ENCODE measurements at places on chromosomes 7 and 10. TPM values are rescaled to one million over a fixed set of nuclear protein-coding genes. Genes with fewer than 3 reads are reported as not detected.

Gene OPN1SW
- total RNA-seq, result not detected

Gene FXYD4
- not detected for total RNA-seq

Gene LRIT1
- not detected for total RNA-seq

Gene ZP3
- total RNA-seq, result not detected

Gene SEMA3E
- total RNA-seq, result 5.1 TPM

Gene SYCE1
- total RNA-seq, result not detected

Gene PNLIPRP3
- not detected for total RNA-seq

Gene SORCS3
- not detected for total RNA-seq

GRCh38 chr10:124568339-124568738 is 106.7 kb downstream of the LHPP start:
- H3K4me1 ChIP-seq, result peaks cover 23% of the 10 kb centered on the region
- no peak overlapping the region for H3K4me3 ChIP-seq
- DNase-seq, result peak; percentile 56
- H3K36me3 ChIP-seq, result peaks cover 3% of the 10 kb centered on the region
- no peaks in the 10 kb centered on the region for H3K27me3 ChIP-seq
- H3K27ac ChIP-seq, result no peak overlapping the region

DNA sequence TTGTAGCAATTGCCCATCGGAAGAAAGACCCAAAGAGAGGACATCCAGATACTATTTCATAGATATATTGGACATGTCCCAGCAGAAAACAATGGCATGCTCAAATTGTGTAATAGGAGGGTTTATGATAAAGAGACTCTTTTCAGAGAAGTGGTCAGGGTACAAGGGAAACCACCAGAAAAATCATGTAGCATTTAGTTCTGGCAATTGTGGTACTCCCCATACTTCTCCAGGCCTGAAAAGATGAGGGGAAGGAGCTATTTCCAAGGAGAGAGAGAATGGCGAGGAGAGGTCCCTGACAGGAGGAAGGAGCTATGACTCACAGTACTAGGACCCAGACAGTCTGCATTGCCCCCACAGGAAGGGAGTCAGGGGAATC is 68.4 kb upstream of the ADO start:
- no peak for DNase-seq
- H3K27ac ChIP-seq, result no peak overlapping the region
- H3K36me3 ChIP-seq, result no peaks in the 10 kb centered on the region
- no peak overlapping the region for H3K4me3 ChIP-seq

DNA sequence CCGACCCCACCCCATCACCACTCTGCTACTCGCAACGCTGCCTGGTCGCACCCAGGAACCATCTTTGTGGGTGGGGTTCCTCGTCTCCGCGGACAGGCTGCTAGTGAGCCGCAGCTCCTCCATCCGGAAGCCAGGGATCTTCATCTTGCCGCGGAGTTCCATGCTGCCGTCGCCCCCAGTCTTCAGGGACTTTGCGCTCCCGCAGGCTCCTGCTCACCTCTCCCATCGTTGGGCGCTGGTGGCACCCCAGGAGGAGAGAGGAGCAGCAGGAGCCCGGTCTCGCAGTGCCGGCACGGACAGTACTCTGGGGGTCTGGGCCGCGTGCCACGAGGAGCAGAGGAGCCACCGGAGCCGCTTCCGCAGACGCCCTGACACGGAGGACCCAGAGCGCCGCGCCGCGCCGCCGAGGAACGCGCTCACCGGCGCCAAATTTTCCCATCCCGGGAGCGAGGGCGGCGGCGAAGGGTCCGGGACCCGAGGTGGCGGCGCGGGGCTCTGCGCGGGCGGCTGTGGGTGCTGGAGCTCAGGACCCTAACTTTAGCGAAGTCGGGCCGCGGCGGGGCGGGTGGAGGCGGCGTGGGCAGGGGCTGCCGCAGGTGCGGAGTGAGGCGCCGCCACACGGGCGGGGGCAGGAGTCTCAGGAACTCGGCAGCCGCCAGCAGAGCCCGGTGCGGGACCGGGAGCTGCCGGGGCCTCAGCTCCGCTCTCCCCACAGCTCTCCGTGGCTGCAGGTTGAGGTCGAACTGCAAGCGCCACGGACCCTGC is 750.1 kb upstream of the SORCS1 start:
- no peak overlapping the region for H3K27ac ChIP-seq
- H3K27me3 ChIP-seq, result peaks cover 47% of the 10 kb centered on the region
- H3K4me3 ChIP-seq, result peak overlapping the region; percentile 31
- peaks cover 6% of the 10 kb centered on the region for H3K4me1 ChIP-seq
- no peak for DNase-seq
- no peaks in the 10 kb centered on the region for H3K36me3 ChIP-seq

GRCh38 chr10:114336823-114337509 is 67.3 kb downstream of the AFAP1L2 start:
- no peaks in the 10 kb centered on the region for H3K36me3 ChIP-seq
- H3K4me1 ChIP-seq, result peaks cover 9% of the 10 kb centered on the region
- DNase-seq, result no peak
- no peak overlapping the region for H3K4me3 ChIP-seq
- peaks cover 4% of the 10 kb centered on the region for H3K27me3 ChIP-seq

- peak; percentile 54 for DNase-seq
- H3K4me3 ChIP-seq, result no peak overlapping the region
- peaks cover 81% of the 10 kb centered on the region for H3K4me1 ChIP-seq
Measured at GRCh38 chr10:80459047-80459865, 5.1 kb downstream of the TSPAN14 start.

- no peaks in the 10 kb centered on the region for H3K4me1 ChIP-seq
- H3K4me3 ChIP-seq, result no peak overlapping the region
- H3K36me3 ChIP-seq, result peaks cover 33% of the 10 kb centered on the region
- H3K27ac ChIP-seq, result no peak overlapping the region
Measured at GRCh38 chr7:149431486-149432120, 29.3 kb downstream of the ZNF777 start.

DNA sequence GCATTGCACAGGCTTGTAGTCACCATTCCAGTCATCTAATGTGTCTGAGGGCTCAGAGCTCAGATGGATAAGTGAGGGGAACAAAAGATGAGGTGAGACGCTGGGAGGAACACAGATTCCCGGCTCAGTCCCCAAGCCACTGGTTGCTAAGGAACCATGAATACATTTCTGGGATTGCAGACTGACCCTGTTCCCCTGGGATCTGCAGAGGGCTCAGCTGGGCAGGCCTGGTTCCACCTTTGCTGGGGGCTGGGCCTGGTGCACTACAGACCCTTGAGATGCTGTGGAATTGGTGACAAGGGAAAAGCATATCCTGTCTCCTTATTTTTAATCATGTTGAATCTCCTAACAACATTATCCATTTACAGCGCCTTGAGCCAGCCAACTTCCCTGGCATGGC is 19.2 kb downstream of the ELFN1 start:
- DNase-seq, result peak; percentile 37
- H3K27me3 ChIP-seq, result peaks cover 10% of the 10 kb centered on the region
- no peaks in the 10 kb centered on the region for H3K4me1 ChIP-seq
- H3K4me3 ChIP-seq, result no peak overlapping the region
- peaks cover 8% of the 10 kb centered on the region for H3K36me3 ChIP-seq
- H3K27ac ChIP-seq, result no peak overlapping the region

- no peak overlapping the region for H3K4me3 ChIP-seq
- DNase-seq, result no peak
- H3K4me1 ChIP-seq, result no peaks in the 10 kb centered on the region
- H3K27ac ChIP-seq, result no peak overlapping the region
- H3K36me3 ChIP-seq, result no peaks in the 10 kb centered on the region
Measured at GRCh38 chr10:131570716-131571307, 259.3 kb upstream of the TCERG1L start.

GRCh38 chr10:16367621-16368292 is 69.1 kb upstream of the PTER start:
- H3K4me1 ChIP-seq, result no peaks in the 10 kb centered on the region
- H3K4me3 ChIP-seq, result no peak overlapping the region
- peaks cover 5% of the 10 kb centered on the region for H3K27me3 ChIP-seq
- no peaks in the 10 kb centered on the region for H3K36me3 ChIP-seq
- H3K27ac ChIP-seq, result no peak overlapping the region

DNA sequence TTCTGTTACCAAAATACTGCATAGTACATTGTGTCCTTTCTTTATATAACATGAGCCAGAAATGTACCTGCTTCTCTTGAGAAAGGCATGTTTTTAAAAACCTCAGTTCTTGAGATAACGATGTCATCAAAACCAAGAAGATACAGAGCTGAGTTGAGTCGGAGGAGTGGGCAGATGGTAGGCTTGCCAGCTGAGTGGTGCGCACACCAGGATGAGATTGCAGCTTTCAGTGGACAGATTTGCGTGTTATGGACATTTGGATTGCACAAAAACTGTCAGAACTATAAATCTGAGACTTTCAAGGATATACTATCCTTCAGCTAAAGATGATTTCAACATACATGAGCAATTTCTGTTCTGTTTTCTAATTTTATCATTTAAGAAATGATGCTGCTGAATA is 25.0 kb downstream of the PRKAR2B start:
- peaks cover 19% of the 10 kb centered on the region for H3K4me1 ChIP-seq

DNA sequence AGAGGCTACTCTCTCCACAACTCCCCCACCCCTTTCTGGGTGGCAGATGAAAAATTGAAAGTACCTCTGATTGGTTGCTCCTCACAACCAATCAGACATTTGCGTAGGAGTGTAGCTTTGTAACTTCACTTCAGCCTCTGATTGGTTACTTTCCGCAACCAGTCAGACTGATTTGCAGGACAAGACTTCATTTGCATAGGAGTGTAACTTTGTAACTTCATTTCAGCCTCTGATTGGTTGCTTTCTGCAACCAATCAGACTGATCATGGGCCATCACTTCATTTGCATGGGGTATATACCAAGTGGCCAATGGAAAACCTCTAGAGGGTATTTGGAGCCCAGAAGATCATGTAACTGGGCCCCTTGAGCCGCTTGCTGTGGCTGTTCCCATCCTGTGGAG is 25.6 kb downstream of the CDNF start:
- DNase-seq, result no peak
- H3K4me1 ChIP-seq, result no peaks in the 10 kb centered on the region
- H3K4me3 ChIP-seq, result no peak overlapping the region
- no peaks in the 10 kb centered on the region for H3K27me3 ChIP-seq
- H3K27ac ChIP-seq, result no peak overlapping the region

DNA sequence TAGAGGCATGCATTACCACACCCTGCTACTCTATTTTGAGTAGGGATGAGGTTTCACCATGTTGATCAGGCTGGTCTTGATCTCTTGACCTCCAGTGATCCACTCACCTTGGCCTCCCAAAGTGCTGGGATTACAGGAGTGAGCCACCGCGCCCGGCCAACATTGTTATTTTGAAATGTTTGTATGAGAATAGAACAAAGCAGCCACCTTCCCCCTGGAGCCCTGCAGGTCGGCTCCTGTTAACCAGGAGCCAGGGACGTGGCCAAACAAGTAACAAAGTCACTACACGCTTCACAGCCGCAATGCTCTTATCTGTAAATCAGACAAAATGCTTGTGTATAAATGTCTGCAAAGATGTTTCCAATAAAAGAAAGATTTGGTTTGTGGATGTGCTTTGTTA is 295.4 kb downstream of the CNTNAP2 start:
- peaks cover 2% of the 10 kb centered on the region for H3K27me3 ChIP-seq
- no peak for DNase-seq
- no peaks in the 10 kb centered on the region for H3K36me3 ChIP-seq
- H3K27ac ChIP-seq, result no peak overlapping the region

GRCh38 chr10:93493162-93493561 is 3.2 kb upstream of the CEP55 start:
- peaks cover 29% of the 10 kb centered on the region for H3K4me1 ChIP-seq
- H3K27ac ChIP-seq, result no peak overlapping the region
- no peaks in the 10 kb centered on the region for H3K36me3 ChIP-seq
- H3K27me3 ChIP-seq, result no peaks in the 10 kb centered on the region
- DNase-seq, result no peak
- H3K4me3 ChIP-seq, result no peak overlapping the region

DNA sequence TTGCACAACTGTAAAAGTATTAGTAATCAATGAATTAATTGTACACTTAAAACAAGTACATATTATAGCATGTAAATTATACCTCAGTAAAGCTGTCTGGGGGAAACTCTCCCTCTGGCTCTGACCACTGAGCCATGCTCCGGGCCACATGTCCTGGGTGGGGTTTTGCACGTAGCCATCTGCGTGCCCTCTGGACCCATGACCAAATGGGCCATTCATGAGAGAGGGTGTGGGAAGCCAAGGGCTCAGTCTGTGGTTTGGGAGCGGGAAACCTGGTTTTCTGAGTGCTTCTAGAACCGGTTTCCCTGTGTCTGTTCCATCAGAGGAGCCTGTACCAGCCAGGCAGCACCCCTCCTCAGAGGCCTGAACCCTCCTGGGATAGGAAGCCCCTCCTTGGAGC is 143.2 kb downstream of the SH3PXD2A start:
- no peak overlapping the region for H3K4me3 ChIP-seq
- peaks cover 3% of the 10 kb centered on the region for H3K27me3 ChIP-seq
- no peak for DNase-seq
- H3K4me1 ChIP-seq, result peaks cover 5% of the 10 kb centered on the region

GRCh38 chr7:7100432-7100849 is 81.9 kb upstream of the C1GALT1 start:
- peaks cover 28% of the 10 kb centered on the region for H3K4me1 ChIP-seq
- no peaks in the 10 kb centered on the region for H3K27me3 ChIP-seq
- DNase-seq, result no peak
- no peak overlapping the region for H3K4me3 ChIP-seq
- no peak overlapping the region for H3K27ac ChIP-seq

DNA sequence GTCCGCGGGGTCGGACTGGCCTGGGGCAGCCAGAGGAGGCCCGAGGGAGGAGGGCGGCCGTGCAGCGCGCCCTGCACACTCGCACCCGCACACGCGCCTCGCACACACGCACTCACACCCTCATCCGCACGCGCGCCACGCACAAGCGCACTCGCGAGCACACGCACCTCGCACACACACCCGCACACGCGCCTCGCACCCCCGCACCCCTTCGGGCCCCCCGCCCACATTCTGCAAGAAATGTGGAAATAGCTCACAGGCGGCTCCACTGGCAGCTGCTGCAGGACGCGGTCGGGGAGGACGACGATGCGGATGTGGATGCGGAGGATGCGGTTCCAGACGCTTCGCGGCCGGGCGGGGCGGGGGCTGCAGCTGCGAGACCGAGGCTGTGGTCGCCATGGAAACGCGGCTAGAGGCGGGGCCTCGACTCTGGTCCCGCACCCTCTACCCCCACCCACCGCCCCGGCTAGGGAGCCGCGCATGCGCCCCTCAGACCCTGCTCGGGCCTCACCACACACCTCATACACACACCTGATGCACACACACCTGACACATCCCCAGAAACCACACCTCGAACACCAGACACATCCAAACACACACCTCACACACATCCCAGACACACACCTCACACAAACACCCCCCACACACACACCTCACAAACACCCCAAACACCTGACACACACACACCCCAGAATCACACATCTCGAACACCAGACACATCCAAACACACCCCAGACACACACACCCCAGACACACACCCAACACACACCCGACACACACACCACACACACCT is at the start of gene CALY:
Gene CALY (minus strand): TSS at position 320 of the 793 bp plus-strand sequence. CDS start 7,907 bp downstream, outside the sequence.
- H3K4me3 ChIP-seq, result peak within 1 kb of the TSS; percentile 70
- no peak within 1 kb of the TSS for H3K27ac ChIP-seq
- H3K27me3 ChIP-seq, result peaks cover 26% of the 10 kb centered on the region

- no peaks in the 10 kb centered on the region for H3K27me3 ChIP-seq
- no peak for DNase-seq
- peaks cover 3% of the 10 kb centered on the region for H3K4me1 ChIP-seq
- H3K27ac ChIP-seq, result peak overlapping the region; percentile 57
- no peak overlapping the region for H3K4me3 ChIP-seq
- no peaks in the 10 kb centered on the region for H3K36me3 ChIP-seq
Measured at GRCh38 chr7:121519548-121520521, 123.7 kb upstream of the FAM3C start.

Measured in chondrocyte (in vitro differentiated cells).